ENCODE measurements at places on chromosomes 11 and 22. TPM values are rescaled to one million over a fixed set of nuclear protein-coding genes. Genes with fewer than 3 reads are reported as not detected.

OR2D2 gene
- total RNA-seq: not detected

ART1 gene
- total RNA-seq: not detected

NCF4 gene
- 15.9 TPM for total RNA-seq

LRRC32 gene
- total RNA-seq: 3.6 TPM

P2RY6 gene
- total RNA-seq: 1.4 TPM

ZPR1 gene
- 57.8 TPM for total RNA-seq

GLB1L3 gene
- total RNA-seq: 1.9 TPM

SLC6A5 gene
- not detected for total RNA-seq

Data from T-cell (primary cell).